ENCODE measurements at places on chromosomes 3 and 15.

GRCh38 chr3:82353306-82354171 is 592.1 kb upstream of the GBE1 start:
- no peak for DNase-seq

DNA sequence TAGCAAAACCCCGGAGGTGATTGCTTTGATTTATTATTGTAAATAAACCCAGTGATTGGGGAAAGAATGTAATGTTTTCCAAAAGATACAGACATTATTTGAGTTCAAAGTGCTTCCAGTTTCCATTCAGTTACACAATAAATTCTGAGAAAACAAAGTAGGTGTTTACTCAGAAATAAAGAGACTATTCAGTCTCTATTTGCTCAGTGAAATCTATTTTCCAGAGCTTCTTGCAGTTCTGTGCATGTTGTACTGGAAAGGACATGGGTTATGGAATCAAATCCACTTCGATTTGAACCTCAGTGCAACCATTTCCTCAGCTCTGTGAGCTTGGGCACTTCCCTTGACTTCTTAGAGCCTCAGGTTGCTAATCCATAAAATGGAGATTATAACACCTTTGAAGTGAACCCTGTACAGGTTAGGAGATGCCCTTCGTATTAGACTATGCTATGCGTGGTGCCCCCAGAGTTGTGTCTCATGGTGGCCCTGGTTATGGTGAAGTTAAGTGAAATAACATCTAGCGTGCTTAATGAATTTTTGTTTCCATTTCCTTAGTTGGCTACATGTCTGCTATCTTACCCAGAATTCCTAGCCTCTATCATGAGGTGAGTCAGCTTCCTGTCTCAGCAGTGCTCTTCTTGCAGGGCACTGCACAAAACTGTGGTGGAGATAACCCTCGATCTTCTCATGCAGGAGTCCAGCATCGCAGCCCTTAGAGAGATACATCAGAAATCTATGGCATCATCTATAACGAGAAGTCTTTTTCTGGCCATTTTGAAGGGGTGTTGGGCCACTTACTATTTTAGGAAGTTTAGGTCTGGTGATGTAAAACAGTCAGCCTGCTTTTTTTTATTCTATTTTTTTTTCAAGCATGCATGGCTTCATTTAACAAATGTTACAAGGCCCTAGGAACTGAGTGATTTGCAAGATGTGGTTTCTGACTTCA is 97.7 kb downstream of the RPL39L start:
- peak; percentile 62 for DNase-seq

DNA sequence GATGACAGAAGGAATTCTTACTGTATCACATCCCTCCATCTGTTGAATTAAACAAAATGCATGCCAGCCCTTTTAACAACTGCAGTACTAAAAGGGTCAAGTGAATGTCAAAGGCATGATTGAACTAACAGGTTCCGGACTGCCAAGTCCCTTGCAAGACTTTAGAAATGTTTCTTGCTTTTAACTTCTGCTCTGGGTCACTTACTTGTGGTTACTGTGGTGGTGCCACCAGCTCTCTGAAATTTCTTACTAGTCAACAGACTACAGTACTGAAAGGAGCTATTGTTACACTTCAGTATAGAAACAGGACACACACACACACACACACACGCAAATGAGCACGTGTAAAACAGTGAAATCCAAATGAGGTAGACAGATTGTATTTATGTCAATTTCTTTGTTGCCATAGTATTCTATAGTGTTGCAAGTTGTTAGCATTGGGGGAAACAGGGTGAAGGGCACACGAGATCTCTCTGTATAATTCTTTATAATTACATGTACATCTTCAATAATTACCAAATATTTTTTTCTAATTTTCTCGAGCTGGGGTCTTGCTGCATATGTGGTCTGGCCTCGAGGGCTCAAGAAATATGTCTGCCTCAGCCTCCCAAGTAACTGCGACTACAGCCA is 79.9 kb upstream of the SLC25A26 start:
- no peak for DNase-seq

- DNase-seq, result no peak
Observed at GRCh38 chr3:64238971-64239667, 13.9 kb upstream of the PRICKLE2 start.

DNA sequence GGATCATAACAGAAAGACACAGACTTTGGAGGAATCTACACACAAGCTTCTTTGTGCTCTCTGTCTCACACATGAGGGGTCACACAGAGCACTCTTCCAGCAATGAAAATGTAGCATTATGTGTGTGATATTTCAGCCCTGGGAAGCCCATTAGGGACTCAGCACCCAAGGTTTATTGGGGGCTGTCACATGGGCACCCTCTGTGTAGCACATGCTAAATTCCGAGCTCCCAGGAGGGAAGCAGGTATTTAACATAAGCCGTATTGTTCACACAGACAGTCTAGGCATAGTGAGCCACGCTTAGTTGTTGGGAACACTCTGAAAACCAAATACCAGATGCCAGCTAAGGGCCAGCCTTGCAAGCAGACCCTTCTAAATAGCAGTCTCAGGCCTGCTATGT is 261.6 kb upstream of the MANF start:
- DNase-seq, result no peak

GRCh38 chr15:33243869-33244268 is 49.4 kb upstream of the FMN1 start:
- DNase-seq, result no peak

- no peak for DNase-seq
Observed at GRCh38 chr15:51341366-51342226, at the start of gene GLDN. GLDN (plus strand) TSS chr15:51341655; CDS start chr15:51341685, 30 bp downstream.

DNA sequence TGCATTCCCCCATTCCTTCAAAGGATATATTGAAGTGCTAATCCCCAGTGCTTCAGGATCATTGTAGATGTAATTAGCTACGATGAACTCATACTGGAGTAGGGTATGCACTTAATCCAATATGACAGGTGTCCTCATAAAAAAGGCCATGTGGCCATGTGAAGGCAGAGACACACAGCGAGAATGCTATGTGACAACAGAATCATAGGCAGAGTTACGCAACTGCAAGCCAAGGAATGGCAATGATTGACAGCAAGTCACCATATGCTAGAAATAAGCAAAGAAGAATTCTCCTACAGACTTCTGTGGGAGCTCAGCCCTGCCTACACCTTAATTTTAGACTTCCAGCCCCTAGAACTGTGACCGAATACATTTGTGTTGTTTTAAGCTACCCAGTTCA is 875.6 kb upstream of the ROBO1 start:
- no peak for DNase-seq

GRCh38 chr15:26972636-26973035 is 1.7 kb downstream of the GABRG3 start:
- no peak for DNase-seq

DNA sequence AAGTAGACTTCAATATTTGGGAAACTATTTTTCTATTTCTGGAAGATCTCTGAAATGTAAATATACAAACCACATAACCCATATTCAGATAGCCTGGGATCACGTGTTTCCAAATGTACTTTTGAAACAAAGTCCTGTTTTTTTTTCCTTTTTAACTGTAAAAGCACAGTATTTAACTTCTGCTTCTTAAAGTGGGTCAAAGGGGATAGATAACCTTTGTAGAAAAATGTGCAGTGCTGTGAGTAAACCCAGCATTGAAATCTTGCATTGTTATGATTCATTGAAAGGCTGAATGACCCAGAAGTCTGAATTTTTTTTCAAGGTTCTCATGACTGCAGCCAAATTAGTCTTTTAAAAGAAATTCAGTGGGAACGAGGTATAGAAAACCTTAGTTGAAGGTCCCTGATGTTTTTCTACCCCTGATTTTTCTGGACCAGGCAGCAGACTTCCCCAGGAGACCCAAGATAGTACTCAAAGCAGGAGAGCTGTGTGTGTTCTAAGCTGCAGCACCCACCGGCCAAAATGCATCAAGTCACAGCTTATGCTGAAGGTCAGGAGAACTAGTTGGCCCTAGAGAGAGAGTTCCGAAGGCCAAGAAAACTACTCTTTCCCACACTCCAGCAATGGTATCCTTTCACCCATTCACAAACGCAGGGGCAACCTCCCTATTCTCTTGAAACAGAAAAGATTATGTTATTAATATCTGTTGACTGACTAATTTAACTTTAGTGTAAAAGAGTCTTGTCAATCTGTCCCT is 43.6 kb upstream of the APH1B start:
- no peak for DNase-seq

GRCh38 chr3:57951066-57951882 is 56.9 kb upstream of the FLNB start:
- DNase-seq, result no peak

- no peak for DNase-seq
Observed at GRCh38 chr3:7798276-7798675, 703.3 kb upstream of the LMCD1 start.

GRCh38 chr15:48175126-48175525 is 3.0 kb downstream of the MYEF2 start:
- no peak for DNase-seq

- no peak for DNase-seq
Observed at GRCh38 chr15:90465930-90466567, 63.7 kb upstream of the CRTC3 start.

DNA sequence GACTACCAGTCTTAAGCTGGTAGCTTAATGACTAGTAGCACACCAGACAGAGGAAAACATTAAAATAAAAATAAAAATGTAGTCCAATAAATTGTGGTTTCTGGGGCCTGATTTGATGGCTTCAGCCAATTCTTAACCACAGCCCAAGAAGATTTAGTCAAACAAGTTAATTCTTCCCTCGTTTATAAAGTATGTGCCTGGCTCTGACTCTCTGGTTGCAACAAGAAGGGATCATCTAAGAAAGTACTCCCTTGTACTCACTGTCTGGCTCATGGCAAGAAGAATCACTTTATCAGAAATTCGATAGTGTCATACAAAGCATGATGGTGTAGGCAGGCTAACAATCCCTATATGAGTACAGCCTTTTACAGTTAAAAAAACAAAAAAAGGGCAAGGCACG is 141.9 kb downstream of the P3H2 start:
- no peak for DNase-seq

DNA sequence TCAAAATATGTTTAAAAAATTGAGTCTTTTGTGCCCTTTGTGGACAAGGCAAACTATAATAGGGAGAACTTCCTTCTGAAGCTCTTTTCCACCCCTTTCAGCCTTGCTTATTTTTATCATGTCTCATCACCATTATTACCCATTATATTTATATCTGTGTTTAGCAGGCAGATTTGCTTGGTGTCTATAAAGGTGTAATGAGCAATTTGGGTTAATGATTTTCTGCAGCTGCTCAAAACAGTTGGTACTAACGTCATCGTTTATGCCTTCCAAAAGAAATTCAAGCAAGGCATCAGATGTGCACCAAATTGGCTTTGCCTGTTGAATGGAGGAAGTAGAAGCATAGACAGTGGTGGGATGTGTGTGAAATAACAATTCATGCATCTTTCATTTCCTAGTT is 483.7 kb upstream of the SGO1 start:
- no peak for DNase-seq

- DNase-seq, result no peak
Observed at GRCh38 chr15:73832657-73833056, 40.7 kb upstream of the TBC1D21 start.
